NCI-H187 (cell line): ENCODE measurements at places on chromosomes 11 and 22.

DNA sequence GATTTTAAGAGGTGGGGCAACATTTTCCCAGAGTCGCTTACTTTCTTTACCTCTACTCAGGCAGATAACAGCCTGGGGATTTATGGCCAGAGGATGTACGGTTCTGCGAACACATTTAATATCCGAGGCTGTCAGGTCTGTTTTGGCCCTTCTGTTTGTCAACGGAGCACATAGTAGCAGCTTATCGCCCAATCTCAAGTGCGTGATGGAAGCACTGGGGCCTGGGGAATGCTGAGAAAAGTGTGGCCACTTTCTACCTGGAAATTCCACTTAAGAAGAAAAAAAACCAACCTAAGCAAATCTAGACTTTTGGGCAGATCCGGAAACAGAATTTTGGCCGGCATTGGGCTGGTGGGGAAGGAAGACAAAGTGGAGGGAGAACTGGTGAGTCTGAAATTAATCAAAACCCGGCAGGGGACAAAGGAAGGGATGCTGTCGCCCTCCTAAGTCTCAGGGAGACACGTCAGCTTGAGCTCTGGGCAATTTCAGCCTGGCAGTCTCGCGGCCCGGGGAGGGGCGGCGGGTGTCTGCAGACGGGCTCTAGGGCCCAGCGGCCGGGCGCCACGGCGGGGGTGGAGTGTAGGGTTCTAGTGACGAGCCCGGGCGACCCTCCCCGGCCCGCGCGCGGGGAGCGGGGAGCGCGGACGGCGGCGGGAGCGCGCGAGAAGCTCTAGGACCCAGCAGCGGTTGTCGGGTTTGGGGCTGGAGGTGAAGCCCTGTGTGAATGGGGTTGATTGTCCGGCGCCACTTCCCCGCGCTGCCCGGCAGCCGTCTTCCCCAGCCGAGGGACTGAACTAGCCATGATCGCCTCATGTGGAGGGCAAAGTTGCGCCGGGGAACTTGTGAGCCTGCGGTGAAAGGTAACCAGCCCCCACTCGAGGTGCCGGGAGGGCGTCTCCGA lies at the start of gene AMOTL1:
TSS of gene AMOTL1 (plus strand) at position 656 of the 901 bp plus-strand sequence. CDS start at position 812, 156 bp downstream.
- peak; percentile 61 for DNase-seq

DNA sequence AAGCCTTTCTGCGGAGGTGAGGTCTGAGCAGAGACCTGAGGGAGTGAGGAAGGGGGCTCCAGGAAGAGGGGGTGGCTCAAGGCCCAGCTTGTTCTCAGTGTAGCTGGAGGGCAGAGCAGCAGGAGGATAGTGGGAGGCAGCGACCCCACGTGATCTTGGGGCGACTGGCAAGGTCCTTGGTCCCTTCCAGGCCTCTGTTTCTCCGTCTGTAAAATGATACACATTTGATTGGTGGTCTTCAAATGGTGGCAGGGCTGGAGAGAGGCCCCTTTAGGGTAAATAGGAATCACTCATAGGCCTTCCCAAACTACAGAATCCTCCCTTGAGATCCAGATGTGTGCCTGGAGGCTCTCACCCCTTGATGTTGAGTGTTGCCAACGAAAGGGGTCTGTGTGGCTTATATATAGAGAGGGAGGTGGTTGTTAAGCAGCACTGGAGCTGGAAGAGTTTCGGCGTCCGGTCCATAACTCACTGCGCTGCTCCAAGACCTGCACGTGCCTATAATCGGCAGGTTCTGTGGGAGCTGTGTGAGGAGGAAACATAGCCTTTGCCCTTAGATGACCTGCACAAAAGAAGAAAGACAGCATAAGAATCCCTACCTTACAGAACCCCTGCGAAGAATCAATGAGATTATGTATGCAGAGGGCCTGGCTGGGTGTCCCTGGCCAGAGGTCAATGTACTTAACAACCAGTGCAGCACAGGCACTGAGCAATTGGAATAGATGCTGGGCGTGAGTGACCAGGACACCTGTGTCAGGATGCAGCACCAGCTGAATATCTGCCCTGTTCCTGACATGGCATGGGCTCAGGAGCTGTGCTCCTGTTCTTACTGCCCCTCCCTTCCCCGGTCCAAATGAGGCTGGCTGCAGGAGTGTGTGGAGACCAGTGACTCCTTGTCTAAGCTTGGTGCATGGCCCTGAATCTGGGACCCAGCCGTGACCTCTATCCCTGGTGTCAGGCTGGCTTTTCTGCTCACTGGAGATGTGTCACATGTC lies 28.7 kb downstream of the OTOG start:
- no peak for DNase-seq

DNA sequence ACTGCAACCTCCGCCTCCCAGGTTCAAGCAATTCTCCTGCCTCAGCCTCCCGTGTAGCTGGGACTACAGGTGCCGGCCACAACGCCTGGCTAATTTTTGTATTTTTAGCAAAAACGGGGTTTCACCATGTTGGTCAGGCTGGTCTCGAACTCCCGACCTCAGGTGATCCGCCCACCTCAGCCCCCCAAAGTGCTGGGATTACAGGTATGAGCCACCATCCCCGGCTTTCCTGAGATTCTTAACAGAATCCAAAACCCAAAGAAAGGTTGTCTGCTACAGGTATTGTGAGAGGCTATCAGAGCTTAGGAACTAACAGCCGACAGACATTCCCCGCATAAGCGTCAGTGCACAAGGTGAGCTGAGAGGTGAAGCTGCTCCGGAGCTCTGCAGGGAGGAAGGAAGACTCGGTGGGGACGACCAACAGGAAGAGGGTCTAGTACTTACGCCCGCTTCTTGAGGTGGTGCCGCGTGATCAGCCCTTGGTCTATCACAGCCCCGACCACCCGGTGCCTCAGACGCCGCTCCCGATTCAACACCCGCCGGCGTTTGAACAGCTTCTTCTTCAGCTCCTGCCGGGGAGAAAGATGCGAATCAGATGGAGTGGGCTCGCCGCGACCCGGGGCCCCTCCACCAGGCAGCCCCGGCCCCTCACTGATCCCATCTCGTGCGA lies 470 bp downstream of the C11orf98 start:
- DNase-seq = no peak

GRCh38 chr11:45048313-45048841 lies 97.7 kb upstream of the TP53I11 start:
- DNase-seq = no peak

GRCh38 chr11:47997063-47998053 lies 17.0 kb downstream of the PTPRJ start:
- DNase-seq = no peak

DNA sequence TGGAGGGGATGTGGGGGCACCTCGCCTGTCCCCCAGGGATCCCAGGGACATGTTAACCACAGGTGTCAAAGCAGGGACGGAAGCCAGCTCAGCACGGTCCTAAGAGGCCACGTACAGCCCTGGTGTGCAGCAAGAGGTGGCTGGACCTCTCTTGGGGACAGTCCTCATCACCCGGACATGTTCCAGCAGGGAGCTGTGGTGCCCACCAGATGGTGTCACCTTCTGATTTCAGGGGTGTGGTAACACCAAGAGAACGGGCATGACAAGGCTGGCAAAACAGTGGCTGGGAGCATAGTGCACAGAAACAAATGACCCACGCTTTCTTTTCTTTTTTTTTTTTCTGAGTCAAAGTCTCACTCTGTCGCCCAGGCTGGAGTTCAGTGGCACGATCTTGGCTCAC lies 25.6 kb upstream of the COMT start:
- DNase-seq = no peak

GRCh38 chr11:77436506-77436905 lies 37.4 kb downstream of the PAK1 start:
- DNase-seq = no peak

DNA sequence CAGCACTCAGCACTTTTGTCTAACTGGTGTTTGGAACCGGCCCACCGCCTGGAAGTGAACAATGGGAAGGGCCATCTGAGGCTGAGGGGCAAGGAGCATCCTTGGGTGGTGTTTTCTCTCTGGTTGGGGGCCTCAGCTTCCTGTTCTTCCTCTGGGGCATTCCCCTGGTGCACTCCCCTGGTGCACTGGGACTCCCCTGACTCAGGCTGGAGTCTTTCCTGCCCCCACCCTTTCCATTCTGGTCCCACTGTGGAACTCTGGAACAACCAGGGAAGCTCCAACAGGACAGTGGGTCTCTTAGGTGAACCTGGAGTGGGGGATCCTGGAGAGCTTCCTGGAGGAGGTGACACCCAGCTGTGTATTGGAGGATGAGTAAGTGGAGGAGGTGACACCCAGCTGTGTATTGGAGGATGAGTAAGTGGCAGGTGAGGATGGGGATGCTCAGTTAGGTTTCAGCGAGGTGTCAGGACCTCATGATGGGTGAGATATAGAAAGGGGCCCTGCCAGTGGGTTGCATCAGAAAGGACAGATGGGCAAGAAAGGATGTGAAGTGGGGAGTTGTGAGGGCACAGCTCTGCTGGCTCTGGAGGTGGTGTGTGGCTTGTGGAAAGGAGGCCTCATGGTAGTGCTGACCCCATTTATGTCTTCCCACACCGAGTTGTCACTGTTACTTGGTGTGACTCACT lies 132.1 kb downstream of the OSBP2 start:
- DNase-seq = no peak

- DNase-seq = no peak
Measured at GRCh38 chr11:36374726-36375125, 78.6 kb downstream of the PRR5L start.

- no peak for DNase-seq
Measured at GRCh38 chr11:36409152-36409816, 100.8 kb downstream of the TRAF6 start.

DNA sequence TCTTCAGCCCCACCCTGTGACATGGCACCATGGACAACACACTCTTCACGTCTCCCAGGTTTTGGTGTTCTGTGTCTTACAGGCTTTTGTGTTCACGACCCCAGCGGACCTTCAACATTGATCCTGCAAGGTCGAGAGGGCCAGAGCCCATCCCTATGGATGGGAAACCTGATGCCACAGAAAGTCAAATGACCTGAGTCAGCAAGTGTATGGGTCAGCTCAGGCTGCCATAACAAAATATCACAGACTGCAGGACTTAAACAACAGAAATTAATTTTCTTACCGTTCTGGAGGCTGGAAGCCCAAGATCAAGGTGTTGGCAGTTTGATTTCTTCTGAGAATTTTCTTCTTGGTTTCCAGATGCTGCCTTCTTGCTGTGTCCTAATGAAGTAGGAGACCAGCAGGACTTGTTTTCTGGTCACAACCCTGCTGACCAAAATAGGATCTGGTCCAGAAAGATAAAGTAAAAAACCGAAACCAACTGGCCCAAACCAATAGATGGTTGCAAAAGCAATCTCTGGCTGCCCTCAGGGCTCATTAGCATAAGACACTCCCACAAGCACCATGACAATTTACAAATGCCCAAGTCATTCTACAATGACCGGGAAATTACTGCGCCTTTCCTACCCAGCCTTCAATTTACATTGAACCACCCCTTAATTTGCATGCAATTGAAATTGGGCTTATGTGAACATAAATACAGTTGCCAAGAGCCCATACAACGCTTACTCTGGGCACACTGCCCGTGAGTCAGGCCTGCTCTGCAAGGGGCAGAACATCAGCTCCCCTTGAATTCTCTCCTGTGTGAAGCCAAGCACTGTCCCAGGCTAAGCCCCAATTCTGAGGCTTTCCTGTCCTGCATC lies 113.9 kb downstream of the RPS6KA4 start:
- DNase-seq = no peak

DNA sequence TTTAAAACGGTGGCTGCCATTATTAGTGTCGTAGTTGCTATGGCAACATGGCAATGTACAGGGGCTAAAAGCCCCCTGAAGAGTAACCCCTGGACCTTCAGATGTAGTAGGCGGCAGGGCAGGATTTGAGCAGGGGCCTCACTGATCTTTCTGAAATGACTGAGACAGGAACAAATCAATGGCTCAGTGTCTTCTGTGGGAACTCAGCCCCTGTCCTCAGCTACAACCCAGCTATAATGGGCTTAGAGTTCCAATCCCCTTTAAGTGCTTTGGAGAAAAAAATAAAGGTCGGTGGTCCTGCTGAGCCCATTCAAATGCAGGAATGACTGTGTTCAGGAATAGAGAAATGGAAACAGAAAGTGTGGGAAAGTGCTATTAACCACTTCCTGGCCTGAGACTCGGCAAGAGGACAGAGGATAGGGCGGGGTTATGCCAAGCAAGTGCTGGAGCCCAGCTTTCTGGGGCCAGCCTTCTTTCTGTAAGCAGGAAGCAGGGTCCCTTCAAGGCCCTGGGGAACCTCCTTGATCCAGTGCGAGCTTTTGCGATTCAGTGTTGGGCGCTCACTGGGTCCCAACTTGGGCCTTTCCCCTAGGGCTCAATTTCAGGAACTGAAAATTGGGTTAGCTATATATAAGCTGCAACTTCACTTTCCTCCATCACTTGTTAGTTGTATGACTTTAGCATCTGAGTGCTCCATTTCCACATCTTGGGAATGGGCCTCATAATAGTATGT lies 6.1 kb upstream of the CD82 start:
- DNase-seq = no peak

DNA sequence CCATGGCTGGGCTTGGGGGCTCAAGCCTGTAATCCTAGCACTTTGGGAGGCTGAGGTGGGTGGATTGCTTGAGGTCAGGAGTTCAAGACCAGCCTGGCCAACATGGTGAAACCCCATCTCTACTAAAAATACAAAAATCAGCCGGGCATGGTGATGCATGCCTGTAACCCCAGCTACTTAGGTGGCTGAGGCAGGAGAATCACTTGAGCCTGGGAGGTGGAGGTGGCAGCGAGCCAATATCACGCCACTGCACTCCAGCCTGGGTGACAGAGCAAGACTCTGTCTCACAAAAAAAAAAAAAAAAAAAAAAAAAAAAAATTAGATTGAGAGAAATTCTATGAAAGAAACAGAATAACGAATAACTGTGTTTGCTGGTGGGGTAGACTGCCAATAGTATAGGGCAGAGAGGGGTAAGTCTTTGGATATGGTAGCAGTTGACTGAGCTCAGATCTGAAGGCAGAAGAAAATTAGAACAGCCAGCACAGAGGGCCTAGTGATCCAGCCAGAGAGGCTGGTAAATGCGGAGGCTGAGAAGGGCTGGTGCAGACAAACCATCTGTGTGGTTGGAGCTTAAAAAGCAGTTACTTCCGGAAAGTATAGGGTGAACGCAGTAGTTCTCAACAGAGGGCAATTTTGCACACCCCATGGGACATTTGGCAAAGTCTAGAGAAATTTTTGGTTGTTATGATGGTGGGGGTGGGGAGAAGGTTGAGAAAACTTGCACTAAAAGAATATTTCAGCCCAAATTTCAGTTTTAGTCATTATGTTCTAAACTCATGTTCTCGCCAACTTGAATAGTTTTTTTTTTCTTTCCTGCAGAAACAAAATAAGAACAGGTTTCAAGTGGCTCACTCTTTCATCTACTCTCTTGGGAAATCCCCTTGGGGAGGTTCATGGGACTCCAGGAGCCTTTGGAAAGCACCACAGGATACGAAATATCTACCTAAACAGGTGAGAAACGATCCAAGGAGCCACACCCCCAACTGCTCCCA lies 1.6 kb upstream of the HORMAD2 start:
- DNase-seq = no peak
